ENCODE measurements at places on chromosomes 16 and 17.

DNA sequence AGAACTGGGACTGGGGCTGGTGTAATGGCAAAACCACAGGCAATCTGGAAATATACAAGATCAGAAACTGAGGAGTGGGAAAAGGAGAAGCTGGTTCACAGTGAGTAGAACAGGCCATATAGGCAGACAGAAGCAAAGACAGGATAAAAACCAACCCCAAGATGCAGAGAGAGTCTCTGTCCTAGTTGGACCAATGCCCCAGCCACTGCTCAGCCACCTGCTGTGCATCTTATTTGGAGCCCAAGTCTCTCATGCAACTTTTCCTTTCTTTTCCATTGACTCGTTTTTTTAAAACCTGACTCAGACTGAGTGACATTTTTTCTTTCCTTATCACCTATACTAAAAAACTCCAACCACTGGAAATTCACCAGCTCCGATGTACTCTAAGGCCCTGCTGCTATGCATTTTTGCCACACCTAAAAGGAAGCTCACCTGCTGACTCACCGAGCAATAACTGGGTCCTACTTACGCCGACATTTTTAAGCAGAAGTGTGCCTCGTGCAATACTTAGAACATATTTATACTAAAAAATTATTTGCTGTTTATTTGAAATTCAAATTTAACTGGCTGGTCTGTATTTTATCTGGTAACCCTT lies 100.8 kb upstream of the XYLT1 start:
- DNase-seq = no peak

- DNase-seq = no peak
Observed at GRCh38 chr16:3599922-3600321, 11.5 kb downstream of the SLX4 start.

DNA sequence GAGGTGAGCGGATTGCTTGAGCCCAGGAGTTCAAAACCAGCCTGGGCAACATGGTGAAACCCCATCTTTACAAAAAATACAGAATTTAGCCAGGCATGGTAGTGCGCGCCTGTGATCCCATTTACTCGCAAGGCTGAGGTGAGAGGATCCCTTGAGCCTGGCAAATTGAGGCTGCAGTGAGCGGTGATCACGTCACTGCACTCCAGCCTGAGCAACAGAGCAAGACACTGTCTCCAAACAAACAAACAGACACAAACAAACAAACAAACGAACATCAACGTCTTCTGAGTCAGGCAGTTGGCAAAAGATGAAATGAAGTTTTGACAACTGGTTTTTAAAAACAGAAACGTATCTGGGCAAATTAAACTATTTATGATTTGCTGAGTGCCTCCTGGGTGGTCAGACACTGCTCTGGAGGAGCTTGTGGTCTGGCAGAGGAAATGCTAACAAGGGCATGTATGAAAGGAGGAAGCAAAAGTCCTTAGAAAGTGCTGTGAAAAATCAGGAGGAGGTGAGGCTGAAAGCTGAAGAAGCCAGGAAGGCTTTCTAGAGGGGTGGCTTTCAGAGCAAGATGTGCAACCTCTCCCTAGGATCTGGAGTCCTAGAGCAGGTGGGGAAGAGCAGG lies 10.2 kb upstream of the KRT20 start:
- no peak for DNase-seq

DNA sequence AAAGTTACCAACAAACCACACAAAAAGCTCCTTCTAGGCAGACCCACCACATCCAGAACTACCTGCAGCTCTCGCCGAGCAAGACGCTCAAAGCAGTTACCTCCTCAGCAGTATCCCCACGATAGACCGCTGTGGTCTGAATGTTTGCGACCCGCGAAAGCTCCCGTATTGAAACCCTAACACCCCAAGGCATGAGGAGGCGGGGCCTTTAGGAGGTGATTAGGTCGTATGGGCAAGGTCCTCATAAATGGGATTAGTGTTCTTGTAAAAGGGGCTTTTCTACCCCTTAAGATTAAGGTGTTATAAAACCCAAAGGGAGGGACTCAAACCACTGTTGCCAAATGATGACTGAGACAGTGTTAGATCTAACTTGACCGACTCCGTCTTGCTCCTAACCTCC lies 19.0 kb upstream of the RPH3AL start:
- DNase-seq = no peak

GRCh38 chr16:86942151-86943051 lies 364.1 kb downstream of the FOXL1 start:
- no peak for DNase-seq

DNA sequence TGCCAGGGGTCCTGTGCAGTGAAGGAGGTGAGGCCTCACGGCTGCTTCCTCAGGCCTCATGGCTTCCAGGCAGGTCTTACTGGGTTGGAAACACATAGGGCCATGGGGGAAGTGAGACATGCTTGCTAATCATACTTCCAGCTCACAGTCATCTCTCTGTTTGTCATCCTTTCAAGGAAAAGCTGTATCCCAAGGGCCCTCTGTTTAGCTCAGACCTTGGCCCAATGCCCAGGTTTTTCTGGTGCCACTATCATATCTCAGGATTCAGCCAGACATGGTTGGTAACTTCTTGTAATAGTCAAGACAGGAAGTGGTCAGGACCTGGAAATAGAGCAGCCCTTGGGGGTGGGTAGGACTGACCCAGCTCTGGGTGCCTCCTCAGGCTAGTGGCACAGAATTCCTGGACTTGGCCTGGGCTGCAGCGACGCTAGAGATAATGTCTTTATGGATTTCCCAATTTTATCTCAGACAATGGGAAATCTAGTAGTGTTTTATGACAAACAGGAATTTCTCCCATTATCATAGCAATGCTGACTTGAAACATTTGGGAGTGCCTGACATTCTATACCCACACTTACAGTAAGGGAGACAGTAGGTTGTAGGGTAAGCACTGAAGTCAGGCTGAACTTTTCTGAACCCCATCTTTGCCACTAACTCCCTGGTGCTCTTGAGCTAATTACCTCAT lies 13.5 kb upstream of the ITGB3 start:
- no peak for DNase-seq

DNA sequence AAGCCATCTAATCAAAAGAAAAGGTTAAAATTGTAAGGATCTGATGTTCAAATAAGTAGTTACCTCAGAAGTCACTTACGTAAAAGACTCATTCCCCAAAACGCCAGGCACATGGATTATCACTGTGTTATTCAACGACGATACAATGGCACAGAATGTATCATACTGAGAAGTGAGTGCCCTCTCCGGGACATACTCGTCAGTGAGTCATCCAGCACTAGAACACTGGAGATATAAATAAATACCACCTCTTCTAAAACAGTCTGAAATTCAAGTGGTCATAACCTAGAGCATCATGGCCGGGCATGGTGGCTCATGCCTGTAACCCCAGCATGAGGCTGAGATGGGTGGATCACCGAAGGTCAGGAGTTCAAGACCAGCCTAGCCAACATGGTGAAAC lies 24.9 kb downstream of the USP31 start:
- DNase-seq = no peak

GRCh38 chr17:30832438-30833124 lies 815 bp downstream of the ATAD5 start:
- no peak for DNase-seq

GRCh38 chr16:82282662-82283061 lies 112.6 kb upstream of the MPHOSPH6 start:
- DNase-seq = no peak

DNA sequence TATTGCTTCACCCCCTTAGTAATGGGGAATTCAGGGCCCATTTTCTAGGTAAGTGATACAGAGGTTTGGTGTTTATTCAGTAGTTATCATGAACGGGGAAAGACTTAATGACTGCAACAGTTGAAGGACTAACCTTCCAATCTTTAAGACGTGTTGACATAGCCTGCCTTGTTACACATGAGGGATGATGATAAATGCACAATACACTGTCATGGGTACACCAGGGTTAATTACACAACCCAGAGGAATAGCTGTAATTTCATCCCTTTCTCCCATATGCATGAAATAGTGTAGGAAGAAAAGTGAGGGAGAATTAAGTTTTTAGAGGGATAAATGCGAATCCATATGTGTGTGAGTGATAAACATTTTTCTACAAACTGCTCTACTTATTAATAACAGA lies 10.7 kb downstream of the MYH4 start:
- DNase-seq = no peak

- DNase-seq = no peak
Observed at GRCh38 chr17:33267851-33268548, 25.1 kb downstream of the ASIC2 start.

DNA sequence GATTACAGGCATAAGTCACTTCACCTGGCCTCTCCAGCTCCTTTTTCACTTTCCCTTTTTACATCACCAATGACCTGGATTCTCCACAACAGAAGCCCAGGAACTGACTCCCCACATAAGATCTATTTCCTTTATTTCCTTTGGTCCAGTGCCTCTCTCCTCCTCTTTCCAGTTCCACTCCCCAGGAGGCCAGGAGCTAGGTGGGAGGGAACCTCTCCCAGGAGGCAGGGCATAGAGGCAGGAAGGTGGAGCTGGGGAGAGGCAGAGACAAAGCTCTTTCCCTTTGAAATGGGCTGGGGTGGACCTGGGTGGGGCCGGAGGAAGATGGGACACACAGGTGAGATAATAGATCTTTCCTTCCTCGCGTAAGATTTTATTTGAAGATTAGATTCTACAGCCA lies 318.3 kb upstream of the TNRC6C start:
- no peak for DNase-seq

- DNase-seq = no peak
Observed at GRCh38 chr17:41004397-41004796, 4.5 kb downstream of the KRTAP3-1 start.

DNA sequence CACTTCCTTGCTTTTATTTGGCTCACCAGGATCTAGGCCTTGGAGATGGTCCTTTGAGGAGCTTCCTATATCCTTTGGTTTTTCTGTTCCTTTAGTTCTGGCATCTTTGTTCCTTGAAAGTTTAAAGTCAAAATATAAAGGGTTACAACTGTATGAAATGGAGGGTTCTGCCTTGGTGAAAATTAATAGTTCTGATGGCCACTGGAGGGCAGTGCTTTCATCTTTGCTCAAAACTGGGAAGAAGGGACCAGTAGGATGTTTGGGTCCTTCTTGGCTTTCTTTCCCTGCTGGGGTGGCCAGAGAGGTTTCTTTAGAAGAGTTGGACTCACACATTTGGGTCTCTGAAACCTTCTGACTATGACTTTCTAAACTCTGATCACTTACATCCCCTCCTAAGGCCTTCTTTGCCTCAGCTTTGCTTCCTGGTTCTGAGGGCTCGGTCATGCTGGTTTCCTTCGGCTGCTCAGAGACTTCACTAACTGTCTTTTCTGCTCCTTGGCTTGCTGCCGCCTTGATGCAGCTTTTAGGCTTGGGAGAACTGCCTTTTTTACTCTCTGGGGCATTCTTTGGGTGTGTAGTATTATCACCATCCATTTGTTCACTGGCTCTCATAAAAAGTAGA lies 10.9 kb upstream of the ITGA2B start:
- no peak for DNase-seq

DNA sequence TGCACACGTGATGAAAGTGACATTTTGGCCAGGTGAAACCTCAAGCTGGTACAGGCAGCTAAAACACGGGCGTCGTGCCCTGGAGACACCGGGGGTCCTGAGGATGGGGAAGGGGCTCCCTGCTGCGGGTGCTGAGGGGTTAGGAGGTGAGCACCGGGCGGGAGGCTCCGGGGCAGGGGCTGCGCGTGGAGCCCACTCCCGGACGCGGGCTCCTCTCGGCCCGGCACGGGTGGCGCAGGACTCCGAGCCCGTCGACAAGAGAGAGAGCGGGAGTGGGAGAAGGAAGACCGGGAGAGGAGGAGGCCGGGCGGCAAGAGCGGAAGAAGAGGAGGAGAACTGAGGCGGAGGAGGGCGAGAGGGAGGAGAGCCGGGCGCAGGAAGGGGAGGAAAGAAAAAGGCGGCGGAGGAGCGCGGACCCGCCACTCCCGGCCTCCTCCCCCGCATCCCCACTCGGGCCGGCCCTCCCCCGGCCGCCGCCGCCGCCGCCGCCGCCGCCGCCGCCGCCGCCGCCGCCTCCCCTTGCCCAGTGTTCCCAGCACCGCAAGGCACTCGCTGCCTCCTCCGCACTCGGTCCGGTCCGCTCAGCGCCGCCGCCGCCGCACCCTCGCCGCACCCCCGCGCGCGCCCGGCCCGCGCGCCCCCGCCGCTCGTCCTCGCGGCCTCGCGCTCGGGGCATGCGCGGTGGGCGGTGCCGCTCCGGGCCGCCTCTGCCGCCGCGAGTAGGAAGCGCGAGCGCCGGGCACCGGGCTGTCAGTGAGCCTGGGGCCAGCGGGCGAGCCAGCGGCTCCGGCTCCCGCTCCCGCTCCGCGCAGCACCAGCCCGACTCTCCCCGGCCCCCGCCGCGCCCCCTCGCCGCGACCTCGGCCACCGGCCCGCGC lies at the start of gene PRKCA:
Gene PRKCA, plus strand, starts transcription at position 750 of the 878 bp plus-strand sequence.
- DNase-seq = no peak

DNA sequence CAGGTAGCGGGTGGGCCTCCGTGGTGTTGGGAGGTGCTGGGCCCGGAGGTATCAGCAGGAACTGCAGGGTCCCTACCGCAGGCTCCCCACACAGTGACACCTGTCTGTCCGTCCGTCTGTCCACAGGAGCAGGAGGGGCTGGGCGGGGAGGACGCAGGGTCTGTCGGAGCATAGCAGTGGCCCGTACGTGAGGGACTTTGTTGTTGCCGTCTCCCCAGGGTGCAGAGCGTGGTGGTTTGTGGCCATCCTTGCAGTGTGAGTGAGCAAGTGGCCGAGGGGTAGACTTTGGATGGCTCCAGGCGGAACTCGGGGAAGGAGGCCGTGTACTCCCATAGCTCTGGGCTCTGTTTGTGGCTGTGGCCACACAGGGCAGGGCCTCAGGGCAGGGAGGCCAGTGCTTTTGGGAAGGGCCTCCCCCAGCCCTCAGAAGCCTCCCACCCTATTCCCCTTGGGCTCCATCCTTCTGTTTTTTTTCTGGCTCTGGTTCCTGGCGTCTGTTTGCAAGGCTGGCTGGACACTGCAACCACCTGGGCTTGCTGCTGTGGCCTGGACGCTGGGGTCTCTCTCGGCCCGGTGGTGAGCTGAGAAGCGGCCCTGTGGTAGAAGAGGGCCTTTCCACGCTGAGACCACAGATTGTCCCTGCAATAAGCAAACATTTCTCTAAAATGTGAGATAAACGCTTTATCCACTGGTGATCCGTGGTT lies 41.0 kb upstream of the ZNF750 start:
- no peak for DNase-seq

- no peak for DNase-seq
Observed at GRCh38 chr16:54398986-54399385, 112.4 kb upstream of the IRX3 start.
